ENCODE measurements at places on chromosomes 5 and 9.

DNA sequence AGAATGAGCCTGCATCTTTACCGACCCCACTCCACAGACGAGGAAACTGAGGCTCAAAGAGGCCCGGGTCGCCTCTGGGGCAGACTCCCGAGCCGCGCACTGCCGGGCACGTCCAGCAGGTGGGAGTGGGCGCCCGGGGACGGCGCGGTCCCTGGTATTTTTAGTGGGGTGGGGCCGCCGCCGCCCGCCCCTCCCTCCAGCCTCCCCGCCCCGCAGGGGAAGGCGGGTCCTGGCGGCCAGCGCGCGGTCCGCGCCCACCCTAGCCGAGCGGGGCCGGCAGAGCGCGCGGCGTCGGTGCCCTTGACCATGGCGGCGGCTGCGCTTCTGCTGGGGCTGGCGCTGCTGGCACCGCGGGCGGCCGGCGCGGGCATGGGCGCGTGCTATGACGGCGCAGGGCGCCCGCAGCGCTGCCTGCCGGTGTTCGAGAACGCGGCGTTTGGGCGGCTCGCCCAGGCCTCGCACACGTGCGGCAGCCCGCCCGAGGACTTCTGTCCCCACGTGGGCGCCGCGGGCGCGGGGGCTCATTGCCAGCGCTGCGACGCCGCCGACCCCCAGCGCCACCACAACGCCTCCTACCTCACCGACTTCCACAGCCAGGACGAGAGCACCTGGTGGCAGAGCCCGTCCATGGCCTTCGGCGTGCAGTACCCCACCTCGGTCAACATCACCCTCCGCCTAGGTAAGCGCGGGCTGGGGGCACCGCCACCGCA is at the start of gene LAMC3:
LAMC3 (plus strand) TSS at position 266 of the 710 bp plus-strand sequence; CDS start at position 307, 41 bp downstream.
- H3K27me3 ChIP-seq = peaks cover 25% of the 10 kb centered on the region
- peaks cover 5% of the 10 kb centered on the region for H3K36me3 ChIP-seq
- H3K4me1 ChIP-seq = no peaks in the 10 kb centered on the region
- H3K4me3 ChIP-seq = peak within 1 kb of the TSS; percentile 12

- no peak overlapping the region for H3K27ac ChIP-seq
- peaks cover 89% of the 10 kb centered on the region for H3K27me3 ChIP-seq
- H3K36me3 ChIP-seq = peaks cover 6% of the 10 kb centered on the region
- H3K4me3 ChIP-seq = no peak overlapping the region
Measured at GRCh38 chr9:126621919-126622735, 8.4 kb downstream of the LMX1B start.

- DNase-seq = no peak
- no peaks in the 10 kb centered on the region for H3K4me1 ChIP-seq
- H3K4me3 ChIP-seq = no peak overlapping the region
- H3K27ac ChIP-seq = no peak overlapping the region
- H3K36me3 ChIP-seq = no peaks in the 10 kb centered on the region
- H3K27me3 ChIP-seq = no peaks in the 10 kb centered on the region
Measured at GRCh38 chr9:4262735-4263141, 37.1 kb downstream of the GLIS3 start.

GRCh38 chr5:34865091-34865490 is 26.1 kb downstream of the TTC23L start:
- H3K27me3 ChIP-seq = peaks cover 7% of the 10 kb centered on the region
- H3K36me3 ChIP-seq = no peaks in the 10 kb centered on the region
- no peak overlapping the region for H3K4me3 ChIP-seq
- H3K27ac ChIP-seq = no peak overlapping the region
- DNase-seq = no peak

DNA sequence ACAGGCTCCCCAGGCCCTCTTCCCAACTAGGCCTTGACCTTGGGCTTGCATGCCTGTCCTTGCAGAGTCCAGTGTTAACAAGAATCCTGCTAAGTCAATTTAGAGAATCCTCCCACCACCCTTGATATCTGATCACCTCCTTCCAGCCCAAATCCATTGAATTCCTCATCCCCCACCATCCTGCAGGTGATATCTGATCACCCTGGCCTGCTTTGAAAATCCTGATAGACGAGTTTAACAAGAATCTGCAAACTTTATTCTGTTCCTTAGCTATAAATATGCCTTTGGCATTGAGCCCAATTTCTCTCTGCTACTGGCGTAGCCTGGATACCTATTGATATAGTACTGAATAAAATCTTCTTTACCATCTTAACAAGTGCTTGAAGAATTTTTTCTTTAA is 125.5 kb downstream of the DIRAS2 start:
- H3K4me1 ChIP-seq = no peaks in the 10 kb centered on the region
- H3K27me3 ChIP-seq = peaks cover 18% of the 10 kb centered on the region
- DNase-seq = no peak
- no peak overlapping the region for H3K4me3 ChIP-seq
- no peak overlapping the region for H3K27ac ChIP-seq

- no peak overlapping the region for H3K4me3 ChIP-seq
- H3K27me3 ChIP-seq = no peaks in the 10 kb centered on the region
- no peak for DNase-seq
- no peak overlapping the region for H3K27ac ChIP-seq
Measured at GRCh38 chr5:143641549-143642355, 170.2 kb upstream of the HMHB1 start.

GRCh38 chr9:81591791-81592190 is 97.6 kb downstream of the TLE1 start:
- H3K4me3 ChIP-seq = no peak overlapping the region
- H3K4me1 ChIP-seq = no peaks in the 10 kb centered on the region
- no peak for DNase-seq
- no peak overlapping the region for H3K27ac ChIP-seq

All from effector memory CD8-positive, alpha-beta T cell (primary cell).